Pancreas (tissue), 10 donors: ENCODE measurements at places on chromosomes 12 and 14. TPM values are rescaled to one million over a fixed set of nuclear protein-coding genes. Genes with fewer than 3 reads are reported as not detected.

- no peak for DNase-seq
Measured at GRCh38 chr14:88346048-88346639, 23.1 kb upstream of the KCNK10 start.

DNA sequence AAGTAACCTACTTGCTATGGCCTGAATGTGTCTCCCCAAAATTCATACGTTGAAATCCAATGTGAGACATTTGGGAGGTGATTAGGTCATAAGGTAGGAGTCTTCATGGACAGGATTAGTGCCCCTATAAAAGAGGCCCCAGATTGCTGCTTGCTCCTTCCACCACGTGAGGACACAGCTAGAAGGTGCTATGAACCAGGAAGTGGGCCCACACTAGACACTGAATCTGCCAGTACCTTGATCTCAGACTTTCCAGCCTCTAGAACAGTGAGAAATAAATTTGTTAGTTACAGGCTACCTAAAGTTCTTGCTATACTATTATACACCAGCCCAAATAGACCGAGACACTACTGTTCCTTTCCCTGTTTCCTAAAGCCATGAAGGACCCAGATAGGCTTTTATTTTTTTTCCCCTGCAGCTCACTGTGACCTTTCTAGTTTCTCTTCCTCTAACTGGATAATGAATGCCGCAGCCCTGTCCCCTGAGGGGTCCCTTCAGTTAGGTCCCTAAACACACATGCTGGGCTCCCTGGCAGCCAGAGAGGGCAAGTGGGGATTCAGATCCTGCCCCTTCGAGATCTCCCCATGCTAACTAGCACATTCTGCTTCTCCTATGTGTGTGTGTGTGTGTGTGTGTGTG is 19.3 kb downstream of the SLC25A3 start:
- DNase-seq: no peak

GRCh38 chr12:58156697-58157096 is 215.3 kb downstream of the ATP23 start:
- no peak for DNase-seq

DNA sequence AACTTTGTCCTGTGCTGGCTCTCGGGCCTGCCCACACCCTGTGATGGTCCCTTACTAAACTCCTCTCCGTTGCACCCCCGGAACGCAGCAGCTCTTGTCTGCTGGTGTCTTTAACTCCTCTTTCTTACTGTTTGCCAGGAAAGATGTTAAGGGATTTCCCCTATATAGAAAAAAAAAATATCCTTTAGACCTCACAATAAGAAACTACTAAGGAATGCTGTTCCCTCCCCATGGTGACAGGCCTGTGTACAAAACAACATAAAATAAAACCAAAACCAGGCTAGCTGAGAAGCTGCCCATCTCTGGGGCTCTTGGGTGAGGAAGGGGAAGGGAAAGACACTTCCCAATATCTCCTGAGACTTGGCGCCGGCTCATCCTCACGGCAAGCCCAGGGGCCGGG is 95.4 kb downstream of the CHGA start:
- DNase-seq: no peak

DNA sequence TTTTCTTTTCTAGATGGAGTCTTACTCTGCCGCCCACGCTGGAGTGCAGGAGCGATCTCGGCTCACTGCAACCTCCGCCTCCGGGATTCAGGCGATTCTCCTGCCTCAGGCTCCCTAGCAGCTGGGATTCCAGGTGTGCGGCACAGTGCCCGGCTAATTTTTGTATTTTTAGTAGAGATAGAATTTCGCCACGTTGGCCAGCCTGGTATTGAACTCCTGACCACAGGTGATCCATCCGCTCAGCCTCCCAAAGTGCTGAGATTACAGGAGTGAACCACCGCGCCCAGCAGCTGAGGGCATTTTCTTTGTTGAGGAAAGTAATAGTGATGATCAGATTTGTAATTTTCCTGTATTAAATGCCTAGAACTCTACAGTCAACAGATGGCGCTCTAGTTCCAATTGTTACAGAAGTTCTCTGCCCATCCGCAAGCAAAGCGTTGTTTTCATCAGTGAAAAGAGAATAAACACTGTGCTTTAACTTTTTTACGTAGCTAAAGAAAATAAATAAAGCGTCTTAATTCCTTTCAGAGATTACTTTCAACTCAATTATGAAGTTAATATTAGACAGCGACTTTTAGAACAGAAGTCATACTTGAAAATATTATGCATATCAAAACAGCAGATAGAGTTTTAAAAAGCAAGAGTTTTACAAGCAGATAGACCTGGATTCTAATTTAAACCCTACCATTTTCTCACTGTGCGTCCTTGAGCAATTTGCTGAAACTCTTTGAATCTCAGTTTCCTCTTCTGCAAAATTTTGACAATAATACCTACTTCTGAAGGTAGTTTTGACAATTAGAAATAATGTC is 335.1 kb downstream of the DUSP6 start:
- DNase-seq: peak; percentile 27

DNA sequence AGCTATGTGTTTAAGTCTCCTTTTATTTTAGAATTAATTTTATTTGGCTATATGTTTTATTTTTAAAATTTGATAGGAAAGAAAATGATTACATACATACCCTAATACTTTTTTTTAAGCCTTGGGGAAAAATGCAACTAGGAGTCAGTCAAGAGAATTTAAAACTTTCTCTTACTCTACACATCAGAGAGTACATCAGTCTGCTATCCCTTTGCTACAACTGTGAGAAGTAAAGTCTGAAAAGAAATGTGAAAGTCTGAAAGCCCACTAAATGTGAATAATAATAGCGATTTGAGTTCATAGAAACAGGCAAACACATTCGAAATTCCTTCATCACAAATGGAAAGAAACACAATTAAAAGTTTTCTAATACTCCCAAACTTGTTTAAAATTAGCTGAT is 95.0 kb downstream of the PTPRQ start:
- DNase-seq: no peak

GRCh38 chr14:97097296-97097695 is 300.1 kb downstream of the VRK1 start:
- no peak for DNase-seq

DNA sequence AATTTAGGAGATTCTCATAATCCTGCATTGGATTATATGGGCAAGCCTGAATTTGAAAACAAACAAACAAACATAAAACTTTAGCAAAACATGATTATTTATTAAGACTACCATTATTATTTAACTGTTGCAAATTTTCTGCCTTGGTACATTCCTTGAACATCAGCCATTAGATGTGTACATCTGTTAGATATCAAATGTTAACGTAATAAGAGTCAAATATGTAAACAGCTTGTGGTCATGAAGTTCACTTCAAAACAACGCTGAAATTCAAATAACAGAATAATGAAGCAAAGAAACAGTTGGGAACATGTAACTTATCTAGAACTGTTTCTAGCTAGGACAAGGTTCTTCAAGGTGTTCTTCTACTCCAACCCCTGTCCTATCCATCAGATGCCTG is 14.3 kb upstream of the TMX1 start:
- DNase-seq: no peak

- DNase-seq: no peak
Measured at GRCh38 chr12:104478396-104479122, 21.8 kb downstream of the CHST11 start.

GRCh38 chr14:96727073-96727472 is 70.1 kb upstream of the VRK1 start:
- DNase-seq: no peak

Gene HOXC11
- not detected for total RNA-seq

Gene GLT8D2
- 0.32 TPM for total RNA-seq

Gene RIMBP2
- total RNA-seq: 3.6 TPM

Gene RPGRIP1
- total RNA-seq: 0.23 TPM

Gene PLEKHD1
- not detected for total RNA-seq

Gene JKAMP
- total RNA-seq: 7.7 TPM

Gene SERPINA12
- total RNA-seq: not detected
